ENCODE measurements at places on chromosomes 11 and 22.

GRCh38 chr11:84188521-84188920 is 902.4 kb upstream of the CCDC90B start:
- no peak for DNase-seq

GRCh38 chr11:94586978-94587377 is 19.8 kb downstream of the PIWIL4 start:
- DNase-seq: no peak

DNA sequence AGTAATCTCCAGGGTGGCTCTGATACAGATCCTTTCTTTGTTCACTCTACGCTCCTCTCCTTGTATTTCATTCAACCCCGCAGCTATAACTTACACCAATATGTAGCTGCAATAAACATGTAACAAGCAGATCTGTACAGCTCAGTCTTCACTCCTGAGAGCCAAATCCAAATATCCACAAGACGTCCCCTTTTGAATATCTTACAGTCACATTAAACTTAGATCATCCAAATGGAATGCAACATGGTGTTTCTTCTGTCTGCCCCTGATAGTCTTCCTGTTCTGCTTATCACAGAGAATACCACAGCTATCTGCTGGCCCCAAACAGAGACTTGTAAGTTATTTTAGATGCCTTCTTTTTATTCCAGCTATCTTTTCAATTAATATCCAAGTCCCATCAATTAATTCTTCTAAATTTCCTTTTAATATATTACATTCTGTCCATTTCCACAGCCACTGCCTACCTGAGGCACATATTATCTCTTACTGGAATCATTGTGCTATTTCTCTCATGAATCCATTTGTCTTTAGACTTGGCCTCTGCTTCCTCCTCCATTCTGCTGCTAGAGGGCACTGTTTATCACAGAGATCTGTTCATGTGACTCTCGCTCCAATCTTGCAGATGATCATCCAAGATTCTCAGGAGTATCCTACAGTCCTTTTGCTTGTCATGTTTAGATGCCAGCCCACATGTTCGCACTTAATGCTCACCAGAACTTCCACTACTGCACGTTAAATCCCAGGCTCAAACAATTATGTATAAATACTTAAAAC is 908.6 kb downstream of the NTM start:
- peak; percentile 5 for DNase-seq

DNA sequence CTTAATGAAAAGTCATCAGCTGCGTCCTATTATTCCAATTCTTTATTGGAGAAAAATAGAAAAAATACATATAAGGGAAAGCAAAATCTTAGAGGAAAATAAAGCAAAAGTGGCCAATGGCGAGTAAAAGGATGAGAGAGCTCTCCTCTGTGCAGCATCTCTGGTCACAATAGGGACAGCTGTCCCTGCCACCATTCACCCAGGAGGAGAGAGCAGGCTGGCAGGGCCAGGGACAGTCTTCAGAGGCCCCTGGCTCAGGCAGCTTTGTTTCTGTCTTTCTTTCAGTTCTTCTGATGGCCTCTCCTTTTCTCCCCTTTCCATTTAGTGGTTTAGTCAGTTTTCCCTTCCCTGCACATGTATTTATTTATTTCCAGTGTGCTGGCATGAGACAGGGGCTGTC is 941.3 kb downstream of the NTM start:
- DNase-seq: no peak

GRCh38 chr11:86726118-86726753 is 53.8 kb upstream of the ME3 start:
- no peak for DNase-seq

DNA sequence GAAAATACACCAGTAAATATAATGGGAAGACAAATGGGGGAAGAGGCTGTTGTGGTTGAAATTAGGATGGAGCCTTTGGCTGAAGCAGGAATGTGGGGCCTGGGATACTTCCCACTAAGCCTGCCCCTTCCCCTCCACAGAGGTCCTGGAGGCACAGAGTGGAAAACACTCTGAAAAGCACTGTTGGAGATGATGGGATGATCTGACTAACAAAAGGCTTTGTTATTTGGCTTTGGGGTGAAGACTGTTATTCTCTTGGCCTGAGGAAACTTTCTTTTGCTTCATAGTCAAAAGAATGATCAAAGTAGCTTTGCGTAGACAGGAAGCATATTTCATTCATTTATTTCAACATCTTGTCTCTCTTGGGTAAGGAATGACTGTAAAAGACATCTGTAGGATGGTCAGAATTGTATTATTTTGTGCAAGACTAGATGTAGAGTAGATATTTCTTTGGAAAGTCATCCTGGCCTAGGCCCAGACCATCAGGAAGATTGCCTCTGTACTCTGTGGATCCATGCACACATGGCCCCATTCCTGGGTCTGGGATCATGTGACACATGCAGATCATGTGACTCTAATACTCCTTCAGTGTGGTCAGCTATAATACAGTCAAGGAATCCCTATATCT is 111.4 kb downstream of the SPON1 start:
- DNase-seq: no peak

DNA sequence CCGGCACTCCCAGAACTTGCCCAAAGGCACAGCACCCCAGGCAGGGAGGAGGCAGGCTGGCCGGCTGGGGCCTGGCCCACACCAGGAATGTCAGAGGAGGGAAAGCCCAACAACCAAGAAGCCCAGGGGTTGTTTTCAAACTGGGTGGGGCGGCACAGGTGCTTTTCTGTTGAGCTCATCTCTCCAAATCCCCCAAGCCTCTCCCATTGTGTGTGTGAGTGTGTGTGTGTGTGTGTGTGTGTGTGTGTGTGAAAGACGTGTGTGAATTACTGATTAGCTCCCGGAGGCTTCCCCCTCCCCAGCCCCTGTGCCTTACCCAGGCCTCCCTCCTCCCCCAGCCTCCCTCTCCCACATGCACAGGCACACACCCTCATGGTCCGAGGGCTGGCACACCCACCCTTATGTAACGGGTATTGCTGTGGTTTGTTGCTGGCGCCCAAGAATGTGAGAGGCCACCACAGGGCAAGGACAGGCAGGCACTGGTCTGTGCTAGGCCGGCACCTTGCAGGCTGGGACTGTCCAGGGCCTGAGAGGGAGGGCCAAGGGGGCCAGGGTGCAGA is 15.9 kb downstream of the TRIM29 start:
- DNase-seq: no peak

DNA sequence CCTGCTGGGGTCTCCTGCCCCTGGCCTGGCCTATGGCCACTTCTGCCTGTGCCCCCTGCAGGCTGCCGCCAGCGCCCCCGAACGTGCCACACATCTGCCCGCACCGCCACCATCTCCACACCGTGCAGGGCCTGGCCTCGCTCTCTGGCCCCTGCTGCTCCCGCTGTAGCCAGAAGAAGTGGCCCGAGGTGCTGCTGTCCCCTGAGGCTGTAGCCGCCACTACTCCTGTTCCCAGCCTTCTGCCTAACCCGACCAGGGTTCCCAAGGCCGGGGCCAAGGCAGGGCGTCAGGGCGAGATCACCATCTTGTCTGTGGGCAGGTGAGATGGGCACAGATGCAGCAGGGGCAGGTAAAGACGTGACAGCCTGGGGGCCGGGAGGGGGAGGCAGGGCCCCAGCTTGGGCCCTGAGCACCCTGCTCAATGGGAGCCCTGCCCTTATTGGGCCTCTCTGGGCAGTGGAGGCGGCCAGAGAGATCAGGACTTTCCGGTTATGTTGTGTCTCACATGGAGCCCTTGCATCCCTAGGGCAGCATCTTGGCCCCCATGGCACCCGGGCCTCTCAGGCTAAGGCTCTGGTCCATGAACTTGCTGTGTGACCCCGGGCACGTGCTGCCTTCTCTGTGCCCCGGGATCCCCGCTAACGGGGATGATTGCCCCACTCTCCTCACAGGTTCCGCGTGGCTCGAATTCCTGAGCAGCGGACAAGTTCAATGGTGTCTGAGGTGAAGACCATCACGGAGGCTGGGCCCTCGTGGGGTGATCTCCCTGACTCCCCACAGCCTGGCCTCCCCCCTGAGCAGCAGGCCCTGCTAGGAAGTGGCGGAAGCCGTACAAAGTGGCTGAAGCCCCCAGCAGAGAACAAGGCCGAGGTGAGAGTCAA is 18.5 kb downstream of the RELT start:
- no peak for DNase-seq

- DNase-seq: no peak
Observed at GRCh38 chr22:17104336-17104935, 16.7 kb downstream of the TMEM121B start.

GRCh38 chr11:27429761-27430393 is 42.7 kb downstream of the LGR4 start:
- no peak for DNase-seq

DNA sequence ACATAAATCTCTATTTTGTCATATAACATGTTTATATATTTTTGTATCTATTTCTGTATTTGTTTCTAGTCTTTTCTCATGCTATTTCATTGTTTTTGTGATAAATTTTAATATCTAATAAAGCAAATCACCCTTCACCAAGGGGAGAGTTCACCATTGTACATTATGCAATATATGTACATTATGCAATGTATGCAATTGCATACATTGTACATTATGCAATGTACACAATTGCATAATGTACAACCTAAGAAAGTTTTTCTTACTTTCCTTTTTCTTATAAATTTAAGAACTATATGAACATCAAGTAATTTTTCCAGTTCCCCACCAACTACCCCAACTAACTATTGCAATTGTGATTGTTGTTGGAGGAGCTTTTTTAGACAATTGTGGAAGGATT is 44.1 kb upstream of the GLYATL2 start:
- DNase-seq: no peak

DNA sequence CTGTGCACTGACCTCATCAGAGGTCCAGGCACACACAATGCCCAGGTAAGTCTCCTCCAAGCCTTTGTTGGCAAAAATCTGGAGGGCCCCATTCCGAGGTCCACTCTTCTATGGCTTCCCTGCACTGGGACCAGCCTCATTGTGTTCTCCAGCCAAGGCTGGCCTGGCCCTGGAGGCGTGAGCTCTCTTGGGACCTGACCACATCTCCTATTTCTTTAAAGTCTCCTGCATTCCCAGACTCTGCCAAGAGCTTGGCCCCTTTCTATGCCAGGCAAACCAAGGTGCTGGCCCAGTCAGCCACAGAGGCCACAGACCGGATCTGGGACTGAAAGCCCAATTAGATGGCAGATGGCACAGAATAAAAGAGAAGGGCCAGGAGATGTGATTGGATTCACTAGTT is 55.1 kb downstream of the C11orf58 start:
- no peak for DNase-seq

GRCh38 chr22:46963672-46964545 is 201.5 kb downstream of the TBC1D22A start:
- DNase-seq: no peak

DNA sequence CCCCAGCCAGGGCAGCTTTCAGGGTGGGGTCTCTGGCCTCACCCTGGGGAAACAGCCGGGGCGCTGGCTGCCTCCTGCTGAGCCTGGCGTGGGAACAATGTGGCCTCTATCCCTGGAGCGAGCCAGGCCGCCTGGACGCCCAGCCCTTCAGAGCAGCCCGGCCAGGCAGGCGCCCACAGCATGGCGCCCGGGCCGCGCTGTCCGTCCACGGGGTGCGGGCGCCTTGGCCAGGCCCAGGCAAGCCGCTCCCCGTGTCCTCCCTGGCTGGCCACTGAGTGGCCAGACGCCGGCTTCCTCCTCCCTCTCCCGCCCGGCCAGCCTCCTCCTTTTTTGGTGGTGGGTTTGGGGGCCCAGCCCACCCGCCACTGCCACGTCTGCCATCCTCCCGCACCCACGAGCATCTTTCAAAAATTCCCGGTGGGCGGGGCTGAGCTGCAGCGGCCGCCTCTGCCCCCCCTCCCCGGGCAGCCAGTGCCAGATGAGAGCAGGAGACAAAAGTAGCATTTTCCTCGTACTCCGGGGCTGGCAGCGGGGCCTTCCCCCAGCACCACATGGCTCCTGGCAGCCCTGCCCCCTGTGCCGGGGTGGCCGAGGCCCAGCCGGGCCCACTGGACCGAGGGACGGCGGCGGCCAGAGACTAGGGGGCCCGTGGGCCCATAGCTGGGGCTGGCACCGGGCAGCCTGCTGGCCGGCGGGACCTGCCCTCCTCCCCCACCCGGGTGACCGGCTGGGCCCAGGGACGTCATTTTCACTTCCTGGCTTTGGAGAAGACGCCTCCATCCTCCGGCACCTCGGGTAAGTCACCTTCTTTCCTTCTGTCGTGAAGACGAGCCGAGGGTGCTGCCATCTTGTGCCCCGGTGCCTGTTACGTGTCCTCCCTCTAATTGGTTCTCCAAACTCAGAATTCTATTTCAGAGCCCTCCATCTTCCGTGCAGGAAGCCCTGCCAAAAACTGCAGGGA is 70.2 kb upstream of the PPARA start:
- no peak for DNase-seq

DNA sequence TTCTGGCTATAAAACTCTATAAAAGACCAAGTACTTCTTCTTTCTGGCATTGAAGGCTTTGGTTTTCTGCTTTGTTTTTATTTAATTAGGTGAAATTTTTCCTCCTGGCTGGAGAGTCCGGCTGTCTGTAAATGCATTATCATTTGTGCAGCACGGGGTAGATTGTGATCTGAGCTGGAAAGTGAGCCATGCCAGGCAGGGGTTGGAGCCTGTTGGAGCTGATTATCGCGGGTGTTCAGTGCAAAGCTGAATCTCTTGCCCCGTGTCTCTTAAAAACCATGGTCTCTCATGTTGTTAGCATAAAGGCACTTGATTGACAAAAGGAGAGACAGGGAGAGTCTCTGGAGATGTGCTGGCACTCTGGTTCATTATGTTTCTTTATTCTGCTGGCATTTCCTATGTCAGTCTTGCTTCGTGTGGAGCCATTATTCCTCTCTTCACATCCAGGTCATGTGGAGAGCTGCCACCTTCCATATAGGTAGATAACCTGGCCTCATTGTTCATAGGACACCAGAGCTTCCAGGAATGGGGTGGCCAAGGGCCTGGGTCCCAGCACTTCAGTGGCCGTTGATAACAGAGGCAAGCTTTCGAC is 75.2 kb downstream of the LDLRAD3 start:
- no peak for DNase-seq

DNA sequence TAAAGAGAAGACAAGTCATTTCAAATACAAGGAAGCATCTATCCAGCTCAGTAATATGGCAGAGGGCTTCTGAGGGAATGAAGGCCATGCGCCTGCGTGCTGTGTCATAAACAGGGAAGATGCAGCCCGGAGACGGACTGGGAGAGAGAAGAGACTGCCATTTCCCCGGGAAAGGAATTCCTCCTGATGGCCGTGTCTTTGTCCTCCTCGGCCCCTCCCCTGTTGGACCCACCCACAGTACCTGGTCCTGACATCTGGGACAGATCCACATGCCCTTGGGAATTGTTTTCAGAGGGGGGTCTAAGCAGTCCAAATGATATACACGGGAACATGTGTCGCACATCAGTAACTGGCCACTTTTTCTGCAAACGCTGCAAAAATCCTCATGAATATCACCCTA is 15.5 kb downstream of the LARGE2 start:
- no peak for DNase-seq

- DNase-seq: no peak
Observed at GRCh38 chr11:133835593-133836548, 9.4 kb downstream of the SPATA19 start.
